Activated T-helper 9 cell treated with anti-CD3 and anti-CD28 coated beads, Interleukin-2, amount 50 U/mL, for 16 hours (primary cell): ENCODE measurements at places on chromosomes 13 and 19.

DNA sequence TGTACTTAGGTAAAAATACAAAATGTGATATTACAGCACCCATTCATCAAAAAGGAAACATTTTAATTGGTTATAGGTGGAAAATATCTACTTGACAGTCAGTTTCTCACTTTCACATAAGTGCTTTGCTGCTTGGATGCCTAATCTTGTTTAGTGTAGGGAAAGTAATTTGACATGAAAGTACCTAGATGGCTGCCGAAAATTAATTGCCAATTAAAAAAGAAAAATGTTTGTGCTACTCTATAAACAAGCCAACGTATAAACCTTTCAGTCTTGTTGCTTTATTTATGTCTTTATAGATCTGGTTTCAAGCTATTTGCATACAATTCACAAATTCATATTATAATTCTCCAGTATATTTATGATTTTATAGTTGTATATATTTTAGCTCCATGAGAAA, 729.9 kb downstream of the DACH1 start:
- no peak for DNase-seq

DNA sequence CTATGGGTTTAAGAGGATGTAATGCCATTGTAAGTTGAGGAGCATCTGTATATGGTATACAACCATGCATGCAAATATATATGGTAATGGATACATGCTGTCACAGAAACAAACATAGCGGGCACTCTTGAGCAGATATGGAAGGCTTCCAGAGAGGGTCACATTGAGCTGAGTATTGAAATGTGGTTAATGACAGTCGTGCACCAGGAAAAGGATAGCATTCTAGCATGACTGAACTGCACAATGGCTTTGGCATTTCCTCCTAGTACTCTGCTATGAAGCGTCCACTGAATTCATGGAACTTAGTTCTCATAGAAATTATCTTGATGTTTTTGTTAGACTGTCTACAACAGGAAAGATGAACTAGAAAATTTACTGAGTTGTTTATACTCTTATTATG, 25.2 kb downstream of the DGKH start:
- no peak for DNase-seq

- no peak for DNase-seq
Measured at GRCh38 chr13:41682766-41683165, 225.4 kb downstream of the RGCC start.

DNA sequence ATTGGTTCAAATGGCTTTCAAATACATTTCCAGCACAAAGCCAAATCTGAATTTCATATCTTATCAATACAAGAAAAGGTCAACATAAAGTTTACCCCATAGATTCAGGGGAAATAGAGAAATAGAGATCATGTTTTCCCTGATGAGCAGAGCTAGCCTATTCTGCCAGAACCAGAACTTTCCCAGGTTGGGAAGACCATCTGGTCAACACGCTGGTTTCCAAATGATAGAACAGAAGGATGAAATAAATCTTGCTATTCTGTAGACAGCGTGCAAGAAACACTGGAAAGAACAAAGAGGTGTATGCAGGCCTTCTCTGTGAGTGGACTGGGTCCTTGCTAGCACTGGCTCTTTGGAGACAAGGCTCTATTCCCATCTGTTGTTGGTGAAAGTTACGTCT, 350.6 kb downstream of the NDFIP2 start:
- DNase-seq: no peak

- no peak for DNase-seq
Measured at GRCh38 chr19:31312677-31313244, 36.5 kb downstream of the TSHZ3 start.

DNA sequence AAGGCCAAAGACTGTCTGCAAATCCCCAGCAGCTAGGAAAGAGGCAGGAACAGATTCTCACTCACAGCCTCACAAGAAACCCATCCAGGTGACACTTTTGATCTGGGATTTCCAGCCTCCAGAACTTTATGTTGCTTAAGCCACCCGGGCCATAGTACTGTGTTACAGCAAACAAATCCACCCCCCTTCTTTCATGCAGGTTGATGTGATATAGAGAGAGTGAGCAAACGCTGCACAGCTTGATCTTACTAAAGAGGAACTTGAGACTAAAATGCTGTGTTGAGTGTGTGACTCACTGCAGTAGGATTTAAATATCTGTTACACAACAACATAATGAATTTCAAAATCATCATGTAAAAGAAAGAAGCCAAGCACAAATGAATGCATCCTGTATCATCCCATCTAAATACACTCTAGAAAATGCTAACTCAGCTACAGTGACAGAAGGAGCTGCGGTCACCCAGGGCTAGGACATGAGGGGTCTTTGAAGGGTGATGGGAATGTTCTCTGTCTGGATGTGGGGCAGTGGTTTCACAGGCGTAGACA, 32.2 kb downstream of the RCBTB2 start:
- DNase-seq: no peak

DNA sequence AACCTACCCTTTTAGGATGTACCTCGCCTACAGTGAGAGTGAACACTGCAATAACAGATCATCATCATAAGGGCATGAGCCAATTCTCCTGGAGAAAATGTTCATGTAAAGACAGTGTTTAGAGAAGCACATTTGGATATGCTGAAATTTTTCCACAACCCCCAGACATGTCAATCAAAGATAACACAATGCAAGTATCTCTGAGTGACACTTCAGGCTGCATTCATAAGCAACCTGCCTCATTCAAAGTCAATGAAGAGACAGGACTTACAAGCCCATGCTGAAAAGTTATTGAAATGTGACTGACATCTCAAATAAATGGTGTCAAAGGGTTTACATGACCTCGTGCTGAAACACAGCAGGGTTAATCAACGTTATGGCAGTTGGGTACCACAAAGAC, 102.0 kb downstream of the PCDH9 start:
- DNase-seq: no peak

DNA sequence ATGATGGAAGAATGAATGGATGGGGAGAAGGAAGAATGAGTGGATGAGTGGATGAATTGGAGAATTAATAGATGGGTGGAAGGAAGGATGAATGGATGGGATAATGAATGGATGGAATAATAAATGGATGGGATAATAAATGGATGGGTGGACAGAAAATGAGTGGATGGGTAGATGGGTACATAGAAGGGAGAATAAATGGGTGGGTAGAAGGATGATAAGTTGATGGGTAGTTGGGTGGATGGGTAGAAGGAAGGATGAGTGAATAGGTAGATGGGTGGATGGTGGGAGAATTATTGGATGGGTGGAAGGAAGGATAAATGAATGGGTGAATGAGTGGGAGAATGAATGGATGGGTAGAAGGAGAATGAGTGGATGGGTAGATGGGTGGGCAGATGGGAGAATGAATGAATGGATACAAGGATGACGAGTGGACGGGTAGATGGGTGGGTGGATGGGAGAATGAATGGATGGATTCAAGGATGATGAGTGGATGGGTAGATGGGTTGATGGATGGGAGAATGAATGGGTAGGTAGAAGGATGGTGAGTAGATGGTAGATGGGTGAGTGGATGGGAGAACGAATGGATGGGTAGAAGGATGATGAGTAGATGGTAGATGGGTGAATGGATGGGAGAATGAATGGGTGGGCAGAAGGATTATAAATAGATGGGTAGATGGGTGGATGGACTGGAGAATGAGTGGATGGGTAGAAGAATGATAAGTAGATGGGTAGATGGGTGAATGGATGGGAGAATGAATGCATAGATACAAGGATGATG, 15.9 kb downstream of the VSTM2B start:
- no peak for DNase-seq

DNA sequence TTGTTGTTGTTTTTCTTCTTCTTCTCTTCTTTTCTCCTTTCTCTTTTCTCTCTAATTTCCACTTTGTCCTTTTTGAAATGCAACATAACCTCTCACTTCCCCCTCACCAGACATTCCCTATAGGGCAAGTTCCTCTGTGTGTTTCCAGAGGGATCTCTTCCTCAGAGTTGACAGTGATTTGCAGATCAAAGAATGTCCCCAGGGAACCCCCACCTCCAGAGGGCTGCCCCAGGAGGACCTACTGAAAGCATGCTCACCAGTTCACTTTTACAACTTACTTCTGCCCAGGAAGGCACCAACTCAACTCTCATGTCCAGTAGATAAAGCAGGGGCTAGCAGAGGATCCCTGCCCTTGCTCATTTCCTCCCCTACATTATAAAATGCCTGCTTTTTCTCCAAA, 1648.0 kb downstream of the PCDH9 start:
- no peak for DNase-seq

- no peak for DNase-seq
Measured at GRCh38 chr19:7819337-7819736, 10.7 kb upstream of the EVI5L start.
